C1 segment of cervical spinal cord (tissue), 14 donors: ENCODE measurements at places on chromosomes 11 and 22.

DNA sequence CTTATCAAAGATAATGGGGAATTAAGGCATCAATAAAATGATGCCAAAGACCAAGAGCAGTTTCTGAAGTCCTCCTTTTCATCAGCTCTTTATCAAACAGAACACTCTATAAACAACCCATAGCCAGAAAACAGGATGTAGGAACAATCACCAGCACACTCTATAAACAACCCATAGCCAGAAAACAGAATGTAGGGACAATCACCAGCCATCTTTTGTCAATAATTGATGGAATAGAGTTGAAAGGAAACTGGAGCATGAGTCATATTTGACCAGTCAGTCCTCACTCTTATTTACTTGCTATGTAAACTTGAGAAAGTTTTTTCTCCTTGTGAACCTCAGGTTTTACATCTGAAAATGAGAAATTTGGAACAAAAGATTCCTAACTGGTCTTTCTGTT lies 10.0 kb downstream of the MS4A2 start:
- no peak for DNase-seq

- no peak for DNase-seq
Observed at GRCh38 chr11:67562963-67563704, 20.5 kb upstream of the GSTP1 start.

- DNase-seq = peak; percentile 45
Observed at GRCh38 chr11:119671051-119671450, 57.9 kb downstream of the NECTIN1 start.

DNA sequence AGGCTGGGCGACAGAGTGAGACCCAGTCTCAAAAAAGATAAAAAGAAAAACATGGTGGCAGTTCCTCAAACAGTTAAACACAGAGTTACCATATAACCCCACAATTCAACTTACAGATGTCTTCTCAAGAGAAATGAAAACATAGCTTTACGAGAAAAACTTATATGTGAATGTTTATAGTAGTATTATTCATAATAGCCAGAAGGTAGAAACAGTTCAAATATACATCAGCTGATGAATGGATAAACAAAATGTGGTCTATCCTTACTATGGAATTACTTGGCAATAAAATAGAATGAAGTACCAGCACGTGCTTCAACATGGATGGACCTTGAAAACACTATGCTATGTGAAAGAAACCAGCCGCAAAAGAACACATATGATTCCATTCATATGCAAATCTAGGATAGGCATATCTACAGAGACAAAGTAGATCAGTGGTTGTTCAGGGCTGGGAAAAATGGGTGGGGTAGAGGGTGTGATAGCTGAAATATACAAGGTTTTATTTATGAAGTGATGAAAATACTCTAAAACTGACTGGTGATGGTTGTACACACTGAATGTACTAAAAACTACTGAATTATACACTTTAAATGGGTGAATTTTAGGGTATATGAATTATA lies 12.4 kb downstream of the NF2 start:
- DNase-seq = no peak

- no peak for DNase-seq
Observed at GRCh38 chr11:123065621-123066020, 3.7 kb upstream of the HSPA8 start.

GRCh38 chr11:1129611-1130160 lies 28.1 kb upstream of the MUC5AC start:
- DNase-seq = no peak

- no peak for DNase-seq
Observed at GRCh38 chr22:27726686-27727449, 74.7 kb downstream of the MN1 start.

DNA sequence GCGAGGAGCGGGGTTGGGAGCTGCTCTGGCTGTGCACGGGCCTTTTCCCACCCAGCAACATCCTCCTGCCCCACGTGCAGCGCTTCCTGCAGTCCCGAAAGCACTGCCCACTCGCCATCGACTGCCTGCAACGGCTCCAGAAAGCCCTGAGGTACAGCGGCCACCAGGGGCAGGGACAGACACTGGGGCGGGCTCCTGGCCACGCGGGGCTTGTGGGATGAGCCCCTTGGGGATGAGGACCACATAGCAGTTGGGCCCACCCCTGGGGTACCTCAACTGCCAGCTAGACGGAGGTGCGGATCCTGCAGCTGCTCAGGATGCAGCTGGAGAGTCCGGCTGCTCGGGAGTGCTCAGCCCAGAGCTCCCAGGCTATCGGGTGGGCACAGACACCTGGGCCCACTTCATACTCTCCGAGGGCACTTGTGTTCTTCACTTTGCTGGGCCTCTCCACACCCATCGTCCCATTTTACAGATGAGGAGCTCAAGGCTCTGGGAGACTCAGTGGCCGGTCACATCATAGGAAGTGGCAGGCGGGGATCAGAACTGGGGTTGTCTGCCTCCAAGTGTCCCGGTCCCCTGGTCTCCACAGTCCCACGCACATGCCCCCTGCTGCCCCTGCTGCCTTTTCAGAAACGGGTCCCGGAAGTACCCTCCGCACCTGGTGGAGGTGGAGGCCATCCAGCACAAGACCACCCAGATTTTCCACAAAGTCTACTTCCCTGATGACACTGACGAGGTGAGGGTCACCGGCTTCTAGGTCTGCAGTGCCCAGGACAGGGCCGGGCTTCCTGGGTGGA lies 77.6 kb downstream of the MYO7A start:
- DNase-seq = no peak

DNA sequence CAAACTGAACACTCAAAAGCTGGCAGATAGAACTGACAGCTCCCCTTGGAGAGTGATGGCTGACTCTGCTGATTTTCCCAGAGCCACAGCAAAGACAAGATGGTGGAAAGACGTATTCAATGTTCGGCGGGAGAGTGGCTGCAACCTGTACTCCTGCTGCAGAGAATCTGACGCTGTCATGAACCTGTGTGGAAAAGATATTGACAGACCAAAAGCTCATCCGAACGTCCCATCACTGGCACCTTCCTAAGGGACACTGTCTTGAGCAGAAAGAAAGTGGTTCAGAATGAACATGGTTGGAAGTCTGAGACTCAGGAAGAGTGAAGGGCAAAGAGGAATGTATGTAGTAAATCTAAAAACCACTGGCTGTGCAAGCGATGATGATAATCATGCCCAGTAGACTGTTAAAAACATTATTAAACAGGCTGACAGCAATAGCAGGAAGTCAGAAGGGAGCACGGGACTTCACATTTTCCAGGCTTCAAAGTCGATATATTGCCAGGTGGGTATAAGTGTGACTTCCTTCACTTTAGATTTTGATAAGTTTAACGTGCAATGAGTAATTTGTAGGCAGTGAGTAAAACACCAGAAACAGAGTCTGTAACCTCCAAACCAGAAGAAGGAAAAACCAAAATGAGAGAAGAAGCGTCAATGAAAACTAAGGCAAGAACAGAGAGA lies 6.2 kb upstream of the IL17REL start:
- DNase-seq = no peak

- no peak for DNase-seq
Observed at GRCh38 chr11:13462311-13462900, 616 bp downstream of the BTBD10 start.

GRCh38 chr11:10307400-10308200 lies 2.7 kb downstream of the ADM start:
- DNase-seq = peak; percentile 80

DNA sequence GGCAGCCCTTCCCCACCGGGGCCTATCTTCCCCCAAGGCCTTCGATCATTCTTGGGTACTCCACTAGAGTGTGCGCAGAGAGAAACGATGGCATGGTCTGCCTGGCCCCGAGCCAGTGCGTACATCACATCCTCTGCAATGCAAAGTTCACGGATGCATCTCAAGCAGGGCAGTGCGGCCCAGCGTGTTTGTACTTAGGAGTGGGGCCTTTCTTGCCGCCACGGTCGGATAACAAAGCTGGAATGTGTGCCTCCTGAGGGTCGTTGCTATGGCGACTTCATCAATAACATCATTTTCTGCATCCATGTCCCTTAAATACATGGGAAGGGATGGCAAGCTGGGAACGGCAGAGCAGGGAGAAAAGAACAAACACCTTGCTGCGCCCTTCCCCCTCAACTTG lies 73.9 kb downstream of the SCUBE1 start:
- DNase-seq = no peak

GRCh38 chr11:102513869-102514268 lies 16.7 kb downstream of the MMP7 start:
- DNase-seq = no peak

DNA sequence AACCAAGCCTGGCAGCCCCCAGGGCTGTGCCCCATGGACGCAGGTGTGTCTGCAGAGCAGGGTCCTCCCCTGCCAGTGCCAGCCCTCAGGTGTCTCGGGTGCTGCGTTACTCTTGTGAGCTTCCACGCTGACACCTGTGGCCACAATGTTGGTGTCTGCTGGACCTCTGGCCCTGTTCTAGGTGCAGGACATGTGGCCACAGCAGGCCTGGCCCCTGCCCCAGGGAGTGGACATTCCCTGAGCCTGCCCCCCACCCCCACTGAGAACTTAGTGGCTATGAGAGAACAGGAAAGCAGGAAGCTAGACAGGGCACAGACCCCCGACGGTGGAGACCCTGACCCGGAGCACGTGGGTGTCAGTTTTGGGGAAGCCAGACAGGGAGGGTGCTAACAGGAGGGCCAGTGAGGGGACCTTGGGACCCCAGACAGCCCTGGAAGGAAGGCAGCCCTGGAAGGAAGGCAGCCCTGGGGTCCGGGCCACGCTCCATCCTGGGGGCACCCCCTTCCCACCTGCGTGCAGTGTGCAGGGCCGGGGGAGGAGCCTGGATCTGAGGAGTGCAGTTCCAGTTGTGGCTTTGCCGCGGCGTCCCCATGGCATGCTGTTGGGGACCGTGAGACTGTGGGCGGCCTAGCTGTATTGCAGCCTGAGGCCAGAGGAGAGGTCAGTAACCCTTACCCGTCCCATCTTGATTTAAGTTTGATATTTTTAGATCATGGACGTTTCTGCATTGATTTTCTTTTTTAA lies 43.9 kb upstream of the PPARA start:
- no peak for DNase-seq

DNA sequence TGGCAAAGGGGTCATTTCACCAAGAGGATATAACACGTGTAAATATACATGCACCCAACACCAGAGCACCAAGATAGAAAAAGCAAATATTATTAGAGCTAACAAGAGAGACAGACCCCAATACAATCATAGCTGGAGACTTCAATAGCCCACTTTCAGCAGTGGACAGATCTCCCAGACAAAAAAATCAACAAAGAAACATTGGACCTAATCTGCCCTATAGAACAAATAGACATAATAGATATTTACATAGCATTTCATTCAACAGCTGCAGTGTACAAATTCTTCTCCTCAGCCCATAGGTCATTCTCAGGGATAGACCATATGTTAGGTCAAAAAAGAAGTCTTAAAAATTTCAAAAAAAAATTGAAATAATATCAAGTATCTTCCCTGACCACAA lies 312.8 kb downstream of the TTC28 start:
- DNase-seq = no peak

DNA sequence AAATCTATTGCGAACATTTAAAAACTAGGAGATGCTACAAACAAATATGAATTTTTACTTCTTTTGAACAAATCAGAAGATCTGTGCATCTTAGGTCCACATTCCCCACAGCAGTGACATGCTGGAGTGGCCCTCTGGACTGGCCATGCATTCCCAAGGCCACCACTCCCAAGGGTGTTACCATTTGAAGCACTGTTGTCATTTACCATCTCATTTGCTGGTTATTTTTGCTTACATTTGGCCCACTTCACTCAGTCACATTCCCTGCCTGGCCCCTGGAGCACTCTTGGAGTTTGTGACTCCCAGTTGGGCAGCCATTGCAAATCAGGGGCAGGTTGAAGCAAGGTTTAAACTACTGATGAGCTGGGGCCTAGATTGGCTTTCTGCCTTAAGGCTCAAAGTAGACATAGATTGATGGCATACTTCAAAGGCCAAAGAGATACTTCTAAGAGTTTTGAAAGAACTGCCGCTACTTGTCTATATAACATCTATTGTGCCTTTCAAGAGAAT lies 8.5 kb upstream of the ZNRF3 start:
- no peak for DNase-seq

DNA sequence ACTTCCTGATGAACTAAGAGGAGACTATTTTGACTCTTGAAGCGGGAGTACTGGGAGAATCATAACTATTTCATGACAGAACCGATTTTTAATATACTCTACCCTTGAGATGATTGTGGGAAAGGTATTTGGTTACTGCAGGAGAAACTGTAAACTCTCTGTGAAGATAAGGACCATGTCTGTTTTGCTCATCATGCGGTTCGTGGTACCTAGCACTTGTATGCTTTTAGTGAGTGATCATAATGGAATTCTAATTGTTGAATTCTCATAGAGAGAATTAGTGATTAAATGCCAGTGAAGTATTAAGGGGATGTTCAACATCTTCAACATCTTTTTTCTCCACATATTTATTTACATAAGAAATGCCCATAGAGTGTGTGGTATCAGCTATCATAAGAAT lies 11.4 kb downstream of the AASDHPPT start:
- no peak for DNase-seq

DNA sequence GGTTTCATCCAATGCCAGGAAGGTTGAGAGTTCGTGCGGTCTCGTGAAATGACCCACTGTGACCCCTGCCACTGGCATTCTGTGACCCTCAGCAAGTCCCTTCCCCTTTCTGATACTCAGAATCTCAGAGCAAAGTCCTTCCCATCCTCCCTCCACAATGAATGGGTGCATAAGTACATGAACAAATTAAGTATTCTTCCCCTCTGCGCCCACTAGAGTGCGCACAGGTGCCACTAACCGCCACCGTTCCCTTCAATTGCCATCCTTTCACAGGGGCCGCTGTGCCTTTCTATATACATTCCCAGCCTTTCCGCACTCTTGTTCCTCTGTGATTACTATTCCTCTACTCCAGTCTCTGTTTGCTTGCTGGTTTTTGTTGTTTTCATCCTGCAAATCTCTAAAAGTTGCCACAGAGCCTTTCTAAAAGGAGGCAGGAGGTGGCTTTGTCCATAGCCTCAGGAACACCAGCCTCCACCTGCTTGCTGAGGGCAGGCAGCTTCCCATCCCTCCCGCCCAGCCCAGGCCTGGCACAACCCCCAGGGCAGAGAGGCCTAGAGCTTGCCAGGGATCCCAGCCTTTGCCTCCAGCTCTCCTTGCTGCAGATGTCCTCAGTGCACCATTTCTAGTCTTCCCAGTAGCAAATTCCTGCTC lies 6.7 kb upstream of the AP1B1 start:
- DNase-seq = peak; percentile 43

DNA sequence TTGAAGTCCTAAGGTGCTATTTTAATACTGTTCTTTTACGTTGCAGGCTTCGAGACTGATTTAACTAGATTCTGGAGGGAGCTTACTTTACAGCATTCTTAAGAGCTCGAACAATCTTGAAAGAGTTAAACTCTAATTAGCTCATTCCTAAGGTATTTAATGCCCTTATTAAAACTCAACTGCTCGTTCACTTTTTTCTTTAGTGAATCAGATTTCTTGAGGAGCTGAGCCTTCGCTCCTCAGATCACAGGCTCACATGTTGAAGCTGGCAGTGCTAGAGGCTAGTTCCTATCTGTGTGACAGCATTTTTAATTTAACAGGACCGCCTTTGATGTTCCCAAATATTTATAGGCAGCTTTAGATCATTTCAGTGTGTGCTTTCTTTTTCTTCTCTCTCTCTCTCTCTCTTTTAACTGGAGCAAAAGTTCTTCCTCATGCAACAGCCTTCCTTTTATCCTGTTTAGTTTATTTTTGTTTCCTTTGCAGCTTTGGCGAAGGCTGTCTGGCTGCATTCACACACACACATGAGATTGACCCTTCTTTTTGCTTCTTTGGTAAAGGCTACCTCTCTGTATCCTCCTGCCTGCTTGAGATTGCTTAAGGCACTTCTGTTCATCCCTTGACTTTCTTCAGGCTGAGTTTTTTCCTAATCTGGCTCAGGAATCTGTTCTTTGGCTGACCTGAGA lies 21.0 kb downstream of the ZNRF3 start:
- DNase-seq = no peak

GRCh38 chr11:105918600-105918999 lies 103.4 kb downstream of the MSANTD4 start:
- DNase-seq = no peak

- DNase-seq = no peak
Observed at GRCh38 chr11:76096552-76096951, 109.8 kb downstream of the WNT11 start.
